Skin of body (tissue), 3 donors: ENCODE measurements at places on chromosomes 2 and 18. TPM values are rescaled to one million over a fixed set of nuclear protein-coding genes. Genes with fewer than 3 reads are reported as not detected.
A peak's percentile ranks its signal among the peaks of the same experiment; 100 is the strongest.

DNA sequence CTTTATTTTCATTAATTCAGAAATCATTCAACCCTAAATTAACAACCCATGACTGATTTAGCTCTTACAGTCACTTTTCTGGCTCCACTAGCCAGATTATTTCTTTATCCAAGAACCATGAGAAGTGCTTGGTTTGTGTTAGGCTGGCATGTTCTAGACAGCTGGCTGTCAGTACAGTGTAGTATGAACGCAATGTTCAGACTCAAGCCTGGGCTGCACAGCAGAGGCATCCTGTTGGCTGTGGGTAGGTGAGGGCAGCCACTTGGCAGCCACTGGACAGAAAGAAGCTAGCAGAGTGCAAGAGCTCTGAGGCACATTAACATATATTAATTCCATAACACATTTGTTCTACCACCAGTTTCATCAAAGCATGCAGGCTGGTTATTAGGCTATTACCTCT is 522.9 kb upstream of the FSHR start:
- no peak for DNase-seq

- no peak for DNase-seq
Observed at GRCh38 chr18:37673671-37674070, 108.1 kb upstream of the CELF4 start.

GRCh38 chr2:61969376-61969775 is 63.9 kb downstream of the COMMD1 start:
- DNase-seq: peak; percentile 18

- DNase-seq: no peak
Observed at GRCh38 chr2:38148501-38148900, 72.5 kb upstream of the CYP1B1 start.

DNA sequence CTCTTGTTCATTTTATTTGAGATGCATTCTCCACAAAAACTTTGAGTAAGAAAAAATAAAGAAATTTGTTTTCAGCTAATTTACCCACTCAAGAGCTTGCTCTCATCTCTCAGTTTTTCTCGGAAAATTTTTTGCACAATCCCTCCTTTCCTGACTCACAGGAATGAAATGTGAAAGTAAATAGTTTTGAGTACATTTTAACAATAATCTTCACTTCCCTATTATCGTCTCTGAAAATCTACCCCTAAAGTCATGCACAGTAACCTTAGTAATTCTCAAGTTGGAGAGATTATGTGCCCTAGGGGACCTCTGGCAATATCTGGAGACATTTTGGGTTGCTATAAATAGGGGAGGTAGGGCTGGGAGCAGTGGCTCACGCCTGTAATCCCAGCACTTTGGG is 2.6 kb downstream of the CYB5A start:
- no peak for DNase-seq

DNA sequence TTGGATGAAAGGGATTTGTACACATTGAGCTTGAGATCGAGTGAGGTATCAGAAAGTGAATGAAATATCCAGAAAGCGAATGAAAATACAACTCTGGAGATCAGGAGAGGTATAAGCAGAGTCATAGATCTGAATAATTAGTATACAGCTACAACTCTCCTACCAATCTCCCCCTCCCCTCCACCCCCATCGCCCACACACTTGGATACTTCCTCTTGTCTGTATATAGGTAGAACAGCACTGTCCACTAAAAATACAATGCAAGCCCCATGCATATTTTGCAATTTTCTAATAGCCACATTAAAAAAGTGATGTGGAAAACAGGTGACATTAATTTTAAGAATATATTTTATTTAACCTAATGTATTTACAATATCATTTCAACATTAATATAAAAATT is 23.7 kb upstream of the WIPF1 start:
- no peak for DNase-seq

DNA sequence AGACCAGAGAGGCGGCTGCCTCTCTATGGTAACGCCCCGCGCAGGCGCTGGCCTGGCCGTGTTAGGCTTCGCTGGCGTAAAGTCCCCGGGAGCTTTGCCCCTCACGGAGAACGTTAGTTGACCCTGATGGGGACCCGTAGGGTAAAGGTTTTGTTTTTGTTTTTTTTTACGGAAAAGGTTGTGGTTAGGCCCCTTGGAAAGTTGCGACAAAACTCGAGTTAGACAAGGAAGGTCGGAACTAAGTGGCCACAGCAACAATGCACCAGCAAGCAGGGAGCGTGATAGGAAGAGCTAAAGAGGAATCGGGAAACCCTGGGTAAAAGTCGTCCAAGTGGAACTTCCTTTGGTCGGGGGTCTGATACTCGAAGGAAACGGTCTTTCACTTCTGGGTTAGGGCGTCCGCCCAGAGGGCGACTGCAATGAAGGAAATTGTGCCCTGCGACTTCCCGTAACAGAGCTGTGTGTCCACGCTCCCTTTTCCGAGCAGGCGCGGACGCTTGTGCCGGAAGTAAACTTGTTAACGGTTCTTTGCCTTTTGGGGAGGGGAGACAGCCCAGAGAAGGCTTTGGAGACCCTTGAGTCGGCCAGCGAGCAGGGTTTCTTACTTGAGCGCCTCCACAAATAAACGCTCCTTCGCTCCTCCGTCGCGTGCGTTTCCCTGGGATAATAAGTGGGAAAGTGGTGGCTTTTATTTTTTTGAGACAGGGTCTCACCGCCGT is 493 bp upstream of the CLASP1 start:
- peak; percentile 98 for DNase-seq

DNA sequence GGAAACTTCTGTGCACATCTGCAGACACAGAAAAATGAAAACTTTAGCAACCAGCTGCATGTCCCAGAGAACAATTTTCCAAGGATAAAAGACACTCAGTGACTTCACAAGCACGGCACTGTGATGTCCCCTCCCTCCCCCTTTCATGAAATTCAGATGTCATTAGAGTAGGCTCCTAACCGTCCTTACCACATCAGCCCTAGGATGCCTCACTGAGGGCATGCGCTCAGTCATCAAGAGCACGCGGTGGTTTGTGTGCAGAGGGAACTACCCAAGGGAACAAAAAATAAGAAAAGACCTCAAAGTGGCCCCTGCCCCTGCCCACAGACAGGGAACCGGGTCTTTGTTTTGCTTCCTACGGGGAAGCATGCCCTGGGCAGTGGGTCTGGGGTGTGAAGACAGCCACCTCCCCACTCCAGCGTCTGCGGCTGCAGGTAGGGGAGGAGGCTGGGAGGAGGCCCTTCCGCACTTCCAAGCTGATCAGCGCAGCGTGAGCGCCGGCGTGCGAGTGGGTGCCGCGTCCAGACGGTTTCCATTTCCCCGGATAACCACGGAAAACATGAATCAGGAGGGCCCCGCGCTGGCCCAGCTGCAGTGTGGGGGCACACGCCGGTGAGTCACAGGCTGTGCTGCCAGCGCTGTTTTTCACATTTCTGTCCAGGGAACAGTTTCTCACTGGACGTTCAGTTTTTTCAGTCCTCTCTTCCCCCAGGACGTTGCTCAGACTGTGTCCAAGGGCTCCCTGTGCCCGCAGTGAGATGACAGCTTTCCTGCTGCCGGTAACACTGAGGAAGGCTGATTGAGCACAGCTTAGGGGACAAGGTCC is 70.6 kb downstream of the COPS8 start:
- peak; percentile 55 for DNase-seq

GRCh38 chr18:10033016-10033399 is 119.2 kb downstream of the VAPA start:
- DNase-seq: no peak

- no peak for DNase-seq
Observed at GRCh38 chr2:119756837-119757236, 2.9 kb upstream of the PTPN4 start.

GRCh38 chr2:60152226-60152833 is 401.1 kb downstream of the BCL11A start:
- DNase-seq: no peak

- no peak for DNase-seq
Observed at GRCh38 chr2:409523-409922, 121.6 kb upstream of the ALKAL2 start.

ACMSD gene
- not detected for total RNA-seq

TRIM43 gene
- total RNA-seq: 0.10 TPM

PRKAG3 gene
- total RNA-seq: 2.5 TPM

BMP10 gene
- total RNA-seq: not detected

STEAP3 gene
- total RNA-seq: 3.0 TPM

GTF2A1L gene
- 1.5 TPM for total RNA-seq

GPR75 gene
- total RNA-seq: 2.3 TPM

QPCT gene
- 33.8 TPM for total RNA-seq
